ENCODE measurements at places on chromosomes 7 and 10.

DNA sequence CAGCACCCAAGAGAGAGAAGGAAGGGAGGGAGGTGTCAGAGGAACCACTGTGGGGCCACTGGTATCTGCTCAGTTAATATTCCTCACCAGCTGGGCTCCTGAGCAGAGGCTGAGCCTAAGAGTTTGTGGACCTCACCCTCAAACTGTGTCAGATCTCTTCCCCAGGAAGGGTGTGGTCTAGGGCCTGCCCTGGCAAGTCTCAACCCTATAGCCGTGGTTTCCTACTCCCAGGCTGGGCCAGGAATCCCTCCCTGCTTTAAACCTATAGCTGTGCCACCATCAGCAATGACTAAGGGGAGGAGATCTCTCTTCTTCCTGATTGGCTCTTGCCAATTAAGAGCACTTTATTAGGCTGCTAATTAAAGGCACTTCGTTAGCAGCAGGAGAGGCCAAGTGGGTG, 29.9 kb downstream of the POLL start:
- no peak for DNase-seq

GRCh38 chr10:27949528-27950241, 49.2 kb downstream of the ODAD2 start:
- no peak for DNase-seq

GRCh38 chr7:4151926-4152549, 530.1 kb upstream of the FOXK1 start:
- no peak for DNase-seq

DNA sequence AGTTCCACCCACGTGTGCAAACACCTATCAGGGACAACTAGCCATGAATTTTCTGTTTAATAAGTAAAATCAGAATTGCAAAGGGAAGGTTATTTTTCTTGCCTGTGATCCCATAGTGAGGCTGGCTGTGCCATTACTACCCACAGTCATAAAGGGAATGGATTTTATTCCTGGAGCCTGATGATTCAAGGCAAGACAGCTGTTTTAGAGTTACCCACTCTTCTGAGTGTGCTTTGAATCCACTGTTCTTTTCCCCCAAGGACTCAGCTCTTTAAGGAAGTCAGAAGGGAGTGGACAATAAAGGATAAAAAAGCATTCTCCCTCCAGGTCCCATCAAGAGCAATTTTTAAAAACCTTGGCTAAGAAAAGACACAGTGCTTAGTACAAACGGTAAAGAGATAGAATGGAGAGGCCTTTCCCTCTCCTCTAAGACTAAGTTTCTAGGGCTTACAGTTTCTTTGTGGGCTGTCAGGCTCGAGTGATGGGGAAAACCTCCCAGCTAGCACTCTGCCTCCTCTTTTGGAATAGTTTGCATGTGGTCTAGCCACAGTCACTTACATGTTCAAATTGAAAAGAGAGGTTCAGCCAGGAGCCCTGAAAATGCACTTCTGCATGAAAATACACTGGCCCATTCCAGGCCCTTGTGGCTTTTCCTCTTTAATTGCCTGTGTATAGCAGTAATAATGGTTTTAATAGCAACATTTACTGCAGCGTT, 5.1 kb upstream of the LRRC4 start:
- DNase-seq = no peak

- no peak for DNase-seq
Measured at GRCh38 chr7:5382281-5382892, 41.2 kb downstream of the TNRC18 start.

DNA sequence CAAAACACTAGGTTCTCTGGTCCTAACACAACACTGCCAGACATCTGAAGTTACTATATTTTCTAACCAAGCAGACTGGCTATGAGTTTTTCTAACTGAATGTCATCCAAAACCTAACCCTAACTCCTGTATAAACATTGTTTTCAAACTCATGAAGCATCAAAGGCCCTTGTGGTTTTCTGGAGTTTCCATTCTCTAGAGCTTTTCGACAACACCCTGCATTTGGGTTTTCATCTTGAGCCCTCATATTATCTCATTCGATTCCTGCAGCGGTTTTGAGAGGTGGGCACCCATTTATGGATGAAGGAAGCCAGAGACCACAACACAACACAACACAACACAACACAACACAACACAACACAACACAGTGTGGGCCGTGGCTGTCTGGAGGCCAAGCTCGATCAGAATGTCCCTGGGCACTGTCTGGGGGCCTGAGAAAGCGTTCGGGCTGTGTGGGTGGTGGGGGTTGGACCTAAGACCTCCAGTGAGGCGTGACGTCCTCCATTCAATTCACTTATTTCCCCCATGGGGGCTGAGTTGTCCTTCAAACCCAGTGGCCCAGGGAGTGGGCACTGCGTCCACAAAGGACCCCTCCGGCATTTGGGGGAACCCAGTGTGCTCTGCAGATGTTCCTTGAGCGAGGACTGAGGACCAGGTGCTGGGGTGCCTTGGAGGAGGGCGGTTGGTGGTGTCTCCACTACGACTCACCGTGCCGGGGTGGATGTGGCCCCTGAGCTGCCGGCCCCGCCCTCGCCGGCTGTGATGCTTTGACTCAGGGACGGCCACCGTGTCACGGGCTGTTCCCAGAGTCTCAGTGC, 490.4 kb downstream of the DNAJB6 start:
- DNase-seq = no peak

- DNase-seq = no peak
Measured at GRCh38 chr10:88528806-88529570, 54.1 kb downstream of the RNLS start.

DNA sequence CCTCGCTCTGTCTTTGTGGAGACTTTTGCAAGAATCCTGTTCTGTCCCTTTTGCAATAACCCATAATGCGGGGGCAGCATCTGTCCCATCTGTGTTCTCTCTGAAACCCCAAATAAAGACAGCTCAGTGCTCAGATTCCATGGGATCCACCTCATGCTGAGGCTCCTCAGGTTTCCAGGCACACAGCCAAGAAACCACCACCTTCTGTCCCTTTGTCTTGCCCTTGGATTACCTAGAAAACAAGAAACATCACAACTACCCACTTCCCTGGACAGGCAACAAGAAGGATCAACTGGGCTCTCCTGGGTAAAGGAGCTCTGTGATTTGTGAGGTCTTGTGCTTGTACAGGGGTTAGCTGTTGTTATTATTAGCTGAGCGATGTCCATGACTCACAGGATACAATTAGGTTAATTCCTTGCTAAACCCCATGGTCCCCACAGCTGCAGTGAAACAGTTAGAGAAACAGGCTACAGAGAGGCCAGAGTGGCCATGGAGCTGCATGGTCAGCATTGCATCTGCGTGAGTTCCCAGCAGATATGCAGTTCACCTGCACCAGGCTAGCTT, 50.2 kb downstream of the CXCL12 start:
- DNase-seq = no peak

GRCh38 chr10:130726996-130727725, 584.4 kb downstream of the TCERG1L start:
- DNase-seq = no peak

DNA sequence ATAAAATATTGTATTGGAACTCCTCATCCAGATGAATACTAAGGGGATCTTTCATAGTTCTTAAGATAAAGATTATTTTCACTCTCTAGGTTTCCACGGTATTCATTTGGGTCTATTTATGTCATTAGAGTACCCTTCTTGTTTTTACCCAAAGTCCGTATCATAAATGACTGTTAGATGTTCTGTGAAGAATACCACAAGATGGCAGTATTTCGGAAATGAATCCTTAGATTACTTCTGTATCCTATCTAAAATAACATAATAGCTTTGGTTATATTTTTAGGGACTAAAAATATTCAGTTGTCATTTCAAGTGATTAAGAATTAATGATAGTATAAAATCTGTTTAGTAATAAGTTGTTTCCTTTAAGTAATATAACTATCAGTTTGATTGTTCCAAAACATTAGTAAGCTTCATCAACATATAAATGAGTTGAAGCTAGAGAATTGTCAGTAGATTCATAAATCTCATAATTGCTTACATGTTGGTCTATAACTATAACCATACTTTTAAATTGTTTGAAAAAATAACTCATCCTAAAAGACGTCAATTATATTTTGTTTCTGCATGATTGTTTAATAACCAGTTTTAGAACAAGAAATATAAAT, 337.5 kb upstream of the KCND2 start:
- peak; percentile 1 for DNase-seq

DNA sequence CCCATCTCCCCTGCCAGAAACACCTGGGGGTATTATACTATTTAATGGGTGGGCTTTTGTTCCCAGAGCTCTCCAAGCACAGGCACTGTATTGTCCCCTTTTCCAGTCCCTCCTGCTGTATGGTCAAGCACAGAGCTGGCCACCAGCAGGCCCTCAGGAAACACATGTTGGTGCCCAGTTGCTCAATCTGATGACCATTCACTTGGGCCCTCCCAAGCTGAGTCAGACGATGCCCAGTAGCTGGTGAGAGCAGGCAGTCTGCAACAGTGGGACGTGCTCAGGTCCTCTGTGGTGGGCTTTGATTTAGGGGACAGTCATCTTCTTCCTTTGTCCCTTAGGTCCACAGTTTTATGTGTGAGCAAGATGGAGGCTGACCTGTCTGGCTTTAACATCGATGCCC, 11.8 kb downstream of the SFXN2 start:
- DNase-seq = no peak

GRCh38 chr7:116164552-116165306, 45.6 kb upstream of the TES start:
- no peak for DNase-seq

- no peak for DNase-seq
Measured at GRCh38 chr7:122155566-122155965, 11.5 kb upstream of the AASS start.

DNA sequence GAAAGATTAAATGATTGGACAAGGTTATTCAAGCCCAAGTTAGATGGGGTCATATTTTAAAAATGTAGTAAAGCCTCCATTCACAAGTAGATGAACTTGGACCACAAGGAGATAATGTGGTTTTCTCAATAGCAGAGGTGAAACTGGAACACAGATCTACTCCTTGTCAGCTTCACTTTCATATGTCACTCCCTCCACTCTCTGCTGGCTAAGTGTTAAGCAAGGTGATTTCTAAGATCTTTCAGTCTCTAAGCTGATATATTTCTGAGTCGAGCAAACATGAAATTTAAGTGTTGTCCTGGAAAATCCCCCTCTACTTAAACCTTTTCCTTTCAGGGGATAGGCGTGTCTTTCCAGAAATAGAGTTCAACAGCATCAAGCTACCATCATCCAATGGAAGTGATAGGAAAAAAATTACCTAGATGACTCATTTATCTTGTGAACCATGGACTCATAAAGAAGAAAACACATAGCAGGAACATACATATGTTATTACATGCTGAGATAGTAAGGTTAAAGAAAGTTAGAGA, 275.0 kb downstream of the PTEN start:
- peak; percentile 79 for DNase-seq

- no peak for DNase-seq
Measured at GRCh38 chr10:31424473-31424872, 105.5 kb downstream of the ZEB1 start.

GRCh38 chr10:49478819-49479218, 60.1 kb downstream of the ERCC6 start:
- DNase-seq = no peak

GRCh38 chr7:103691291-103691690, 245.3 kb upstream of the SLC26A5 start:
- DNase-seq = no peak

- peak; percentile 66 for DNase-seq
Measured at GRCh38 chr10:11724938-11725776, 17.0 kb upstream of the ECHDC3 start.

GRCh38 chr10:84247496-84247895, 2.6 kb downstream of the RGR start:
- DNase-seq = no peak

DNA sequence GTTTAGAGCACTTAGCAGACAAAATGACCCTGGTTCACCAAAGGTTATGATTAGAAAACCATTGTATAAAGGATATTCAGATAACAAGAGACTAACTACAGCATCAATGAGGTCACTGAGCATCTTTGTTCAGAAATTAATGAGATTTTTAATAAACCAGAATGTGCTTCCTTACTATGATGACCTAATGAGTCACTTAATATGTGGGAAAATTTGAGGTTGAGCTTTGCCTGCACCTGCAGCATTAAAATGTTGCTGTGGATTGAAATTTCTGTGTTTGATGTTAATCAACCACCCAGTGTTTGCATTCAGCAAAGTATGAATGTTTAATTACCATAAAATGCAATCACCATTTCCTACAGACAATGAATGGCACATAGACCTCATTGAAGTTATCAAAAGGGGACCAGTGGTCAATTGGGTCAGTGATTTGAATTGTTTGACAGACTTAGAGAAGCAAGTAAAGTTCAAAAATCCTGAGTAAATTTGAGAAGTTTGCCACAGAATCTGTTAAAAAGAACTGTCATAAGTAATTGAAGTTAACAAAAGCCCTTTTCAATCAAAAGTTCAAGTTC, 45.8 kb downstream of the EXOC6 start:
- no peak for DNase-seq

DNA sequence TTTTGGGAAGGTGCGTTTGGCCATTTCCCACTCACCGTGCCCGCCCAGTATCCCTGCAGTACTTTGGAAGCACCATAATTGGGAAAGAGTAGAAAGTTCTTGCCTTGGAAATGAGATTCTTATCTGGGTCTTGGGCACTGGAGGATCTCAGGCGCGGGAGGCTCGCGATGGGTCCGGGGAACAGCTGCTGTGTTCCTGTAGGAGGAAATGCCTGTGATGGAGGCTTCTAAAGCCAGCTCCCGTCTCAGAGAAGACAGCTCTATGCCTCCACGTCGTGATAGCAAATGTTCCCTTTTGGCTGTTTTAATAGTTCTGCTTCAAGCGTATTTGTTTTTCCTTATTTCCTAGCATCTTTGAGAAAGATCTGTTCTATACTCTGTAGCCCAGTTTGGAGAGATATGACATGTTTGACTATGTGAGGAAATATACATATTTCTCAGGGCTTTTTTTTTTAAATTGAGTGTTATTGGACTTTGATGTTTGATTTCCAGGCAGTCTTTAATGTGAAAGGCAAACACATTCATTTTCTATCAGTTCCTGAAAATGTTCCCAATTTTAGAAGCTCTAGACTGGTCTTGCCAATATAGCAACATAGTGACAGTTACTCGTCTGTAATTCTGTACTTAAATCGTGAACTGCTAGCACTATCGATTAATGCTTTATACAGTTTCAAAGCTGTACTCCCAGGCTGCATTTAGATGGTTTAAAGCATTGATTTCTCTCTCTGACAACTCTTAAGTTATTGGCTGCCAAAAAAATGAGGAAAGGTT, 280.8 kb downstream of the DPP6 start:
- DNase-seq = no peak

DNA sequence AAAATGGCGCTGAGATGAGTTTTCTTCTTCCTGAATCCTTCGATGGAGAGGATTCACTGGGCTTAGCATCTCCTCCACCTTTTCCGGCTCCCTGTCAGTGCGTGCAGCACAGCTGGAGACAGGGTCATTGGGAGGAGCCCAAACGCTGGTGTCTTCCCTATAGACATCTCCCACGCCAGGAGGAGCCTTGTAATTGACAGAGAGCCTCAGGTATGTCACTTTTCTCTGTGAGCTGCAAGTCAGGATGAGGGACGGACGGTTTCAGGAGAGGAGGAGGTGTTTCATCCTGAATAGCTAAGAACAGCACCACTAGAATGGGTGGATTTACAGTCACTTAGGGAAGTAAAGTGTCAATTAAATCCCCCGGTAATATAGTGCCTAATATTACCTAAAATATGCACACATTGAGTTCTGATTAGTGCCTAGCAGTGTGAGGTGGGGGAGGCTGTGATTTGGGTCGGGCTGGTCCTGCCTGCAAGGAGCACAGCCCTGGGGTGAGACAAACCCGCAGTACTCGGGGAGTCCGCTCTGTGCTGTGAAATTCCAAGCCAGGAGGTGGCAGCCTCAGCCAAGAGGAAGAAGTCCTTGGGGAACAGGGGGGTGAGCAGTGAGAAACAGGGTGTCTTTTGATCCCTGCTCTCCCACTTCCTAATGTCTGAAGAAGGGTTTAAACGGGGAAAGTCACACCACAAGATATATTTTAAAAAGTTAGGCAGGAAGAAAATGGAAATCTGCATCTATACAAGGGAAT, 28.2 kb downstream of the IL15RA start:
- no peak for DNase-seq

Data from GM12864 (cell line).